ENCODE measurements at places on chromosomes 5 and 9.

DNA sequence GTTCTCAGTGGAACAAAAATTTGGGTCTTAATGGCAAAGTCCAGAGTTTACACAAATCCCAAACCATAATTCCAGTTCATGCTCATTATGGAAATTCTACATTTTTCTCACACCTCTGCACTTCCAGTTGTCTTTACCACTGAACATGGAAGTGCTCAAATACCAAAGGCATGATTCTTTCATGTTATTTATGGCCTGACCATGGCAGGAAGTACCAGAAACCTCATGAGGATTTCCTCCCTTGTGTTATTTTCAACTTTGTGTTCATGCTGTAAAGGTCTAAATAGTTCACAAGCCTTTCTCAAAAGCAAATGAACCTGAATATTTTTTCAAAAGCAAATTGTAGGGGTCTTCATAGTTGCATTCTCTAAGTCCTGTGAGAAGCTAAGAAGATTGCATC is 82.0 kb upstream of the ITGA1 start:
- DNase-seq: no peak

- no peak for DNase-seq
These were observed 834.1 kb upstream of the C9orf72 start for GRCh38 chr9:28407351-28407750.

DNA sequence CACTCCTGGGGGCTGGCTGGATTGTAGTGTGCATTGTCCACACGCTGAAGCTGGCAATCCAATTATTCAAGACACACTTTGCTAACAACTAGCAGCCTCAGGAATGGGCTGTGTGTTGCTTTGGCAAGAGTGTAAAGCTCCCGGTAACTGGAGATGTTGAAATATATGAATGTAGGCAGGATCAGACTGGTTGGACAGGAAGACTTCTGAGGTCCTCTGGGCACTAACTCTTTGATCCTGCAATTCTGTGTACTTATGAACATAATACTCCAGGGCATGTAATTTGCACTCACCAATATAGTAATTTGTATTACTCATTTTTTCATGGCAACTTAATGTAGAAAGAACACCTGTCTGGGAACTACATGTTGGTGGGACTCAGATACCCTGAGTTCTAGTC is 106.7 kb upstream of the SLC28A3 start:
- no peak for DNase-seq

- DNase-seq: no peak
These were observed 79.0 kb downstream of the SGCD start for GRCh38 chr5:156405988-156406387.

DNA sequence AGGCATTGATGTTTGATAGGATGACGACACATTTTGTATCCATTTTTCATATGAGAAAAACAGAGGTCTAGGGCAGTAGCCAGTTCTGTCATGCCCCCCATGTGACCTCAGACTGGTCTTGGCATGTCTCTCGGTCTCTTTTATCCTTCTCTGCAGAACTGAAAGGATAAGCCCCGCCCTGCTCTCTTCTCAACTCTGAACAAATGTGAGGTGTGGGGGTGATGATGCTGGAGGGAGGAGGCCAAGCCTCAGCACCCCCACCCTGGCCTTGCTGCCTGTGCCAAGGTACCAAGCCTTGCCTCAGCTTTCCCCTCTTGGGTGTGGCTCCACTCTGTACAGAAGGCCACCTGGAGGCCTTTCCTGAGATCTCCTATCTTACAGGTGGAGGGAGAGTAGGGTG is 19.5 kb upstream of the CRB2 start:
- DNase-seq: no peak

DNA sequence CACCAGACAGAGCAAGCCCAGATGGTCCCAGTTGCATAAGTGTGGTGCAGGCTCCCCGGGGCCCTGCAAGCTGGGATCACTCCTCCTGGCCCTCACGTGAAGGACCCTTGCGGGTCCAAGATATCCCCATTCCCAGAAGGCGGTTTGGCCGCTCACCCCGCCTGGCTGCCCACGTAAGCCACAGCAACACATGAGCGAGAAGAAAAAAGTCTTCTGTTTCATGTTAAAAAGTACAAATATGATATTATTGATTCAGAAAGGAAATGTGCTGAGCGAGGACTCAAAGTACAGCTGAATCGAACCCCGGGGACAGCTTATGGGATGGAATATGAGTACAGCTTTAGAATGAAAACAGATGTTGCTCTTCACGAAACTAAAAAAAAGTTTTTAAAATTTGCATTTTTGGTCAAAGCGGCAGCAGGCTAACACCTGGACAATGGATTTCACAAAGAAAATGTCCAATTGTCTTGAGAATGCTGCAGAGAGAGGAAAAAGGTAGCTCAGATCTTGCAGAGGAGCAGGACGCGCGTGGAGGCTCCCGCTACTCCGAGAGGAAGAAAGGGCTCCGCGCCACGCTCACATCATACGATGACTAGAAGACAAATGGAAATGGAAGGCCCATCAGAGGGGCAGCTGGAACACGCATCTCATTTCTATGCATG is 427.6 kb downstream of the IRX1 start:
- no peak for DNase-seq

DNA sequence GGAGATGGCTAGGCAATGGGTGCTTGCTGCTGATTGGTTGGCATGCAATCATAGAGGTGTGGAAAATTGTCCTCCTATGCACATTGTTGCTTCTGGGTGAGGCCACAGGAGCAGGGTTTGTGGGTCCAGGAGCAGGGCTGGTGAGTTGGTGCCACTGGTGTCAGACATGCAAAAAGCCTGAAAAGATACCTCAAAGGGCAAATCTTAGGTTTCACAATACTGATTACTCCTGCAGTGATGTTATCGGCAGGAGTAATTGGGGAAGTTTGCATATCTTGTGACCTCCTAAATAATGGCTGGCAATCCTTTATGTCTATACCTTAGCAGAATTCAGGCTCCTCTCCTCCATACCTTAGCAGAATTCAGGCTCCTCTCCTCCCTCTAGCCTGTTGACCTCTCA is 25.2 kb downstream of the SLC25A48 start:
- no peak for DNase-seq

DNA sequence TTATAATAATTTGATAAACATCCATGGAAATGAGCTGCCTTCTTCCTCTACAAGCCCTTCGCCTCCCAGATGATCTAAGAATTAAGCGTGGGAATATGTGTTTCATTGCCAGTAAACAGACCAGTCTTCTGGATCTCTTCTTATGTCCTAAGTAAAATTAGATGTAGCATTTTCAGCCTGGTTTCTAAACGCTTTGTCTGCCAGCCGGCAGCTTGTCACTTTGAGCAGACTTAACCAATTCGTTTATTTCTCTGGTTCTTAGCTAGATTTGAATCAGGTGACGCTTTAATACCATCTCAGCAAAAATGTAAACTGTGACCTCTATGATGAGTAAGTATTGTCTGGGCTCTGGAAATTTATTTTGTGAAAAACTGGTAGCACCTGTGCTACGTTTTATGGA is 380.6 kb upstream of the NUDT12 start:
- no peak for DNase-seq

- no peak for DNase-seq
These were observed 37.6 kb downstream of the STC2 start for GRCh38 chr5:173290477-173291131.

GRCh38 chr5:92508271-92508670 is 1072.7 kb downstream of the NR2F1-AS1 start:
- DNase-seq: no peak

- DNase-seq: peak; percentile 92
These were observed 299.3 kb downstream of the DIRAS2 start for GRCh38 chr9:90343366-90343765.

DNA sequence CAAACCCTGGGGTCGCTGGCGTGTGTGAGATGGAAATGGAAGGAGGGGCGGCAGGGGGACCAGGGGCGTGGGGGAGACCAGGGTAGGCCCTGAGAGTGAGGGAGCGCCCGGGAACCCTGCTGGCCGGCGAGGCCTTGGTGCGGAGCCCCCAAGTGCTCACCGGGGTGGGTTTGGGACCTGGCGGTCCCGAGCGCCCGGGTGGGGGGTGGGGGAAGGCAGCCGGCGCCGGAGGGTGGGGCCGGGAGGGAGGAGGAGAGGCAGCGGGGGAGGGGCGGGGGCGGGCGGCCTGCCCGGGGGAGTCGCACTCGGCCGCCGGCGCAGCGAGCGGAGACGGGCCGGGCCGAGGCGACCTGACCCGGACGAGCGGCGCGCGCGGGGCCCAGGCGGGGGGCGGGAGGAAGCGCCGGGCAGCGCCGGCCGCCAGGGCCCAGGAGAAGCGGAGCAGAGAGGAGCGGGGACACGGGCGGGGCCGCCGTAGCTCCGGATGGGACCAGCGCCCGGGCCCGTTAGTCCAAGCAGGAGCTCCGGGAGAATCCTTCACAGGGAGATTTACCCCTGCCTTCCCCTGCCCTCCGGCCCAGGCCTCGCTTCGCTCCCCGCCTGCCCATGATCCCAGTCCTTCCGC is at the start of gene NPR2:
Gene NPR2 (plus strand): TSS at position 295 of the 625 bp plus-strand sequence. CDS start 818 bp downstream, outside the sequence.
- DNase-seq: peak; percentile 68

DNA sequence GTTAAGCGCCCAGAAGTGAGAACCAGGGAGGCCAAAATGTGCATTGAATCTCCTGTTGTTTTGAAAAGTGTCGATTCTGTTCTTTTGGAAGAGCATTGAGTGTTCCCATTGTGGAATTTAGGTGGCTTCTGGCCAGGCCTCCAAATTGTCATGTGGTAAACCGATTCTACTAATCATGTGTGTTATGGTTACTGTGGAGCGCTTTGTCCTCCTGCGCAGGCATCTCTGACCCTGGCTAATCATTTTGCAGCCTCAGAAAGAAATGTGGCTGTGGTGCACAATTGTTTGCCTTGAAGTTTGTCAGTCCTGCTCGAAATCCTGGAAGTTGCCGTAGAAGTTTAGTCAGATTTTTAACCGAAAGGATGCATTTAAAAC is 121.3 kb downstream of the RASGRF2 start:
- DNase-seq: no peak

GRCh38 chr5:39399135-39400036 is 25.4 kb downstream of the DAB2 start:
- DNase-seq: no peak

DNA sequence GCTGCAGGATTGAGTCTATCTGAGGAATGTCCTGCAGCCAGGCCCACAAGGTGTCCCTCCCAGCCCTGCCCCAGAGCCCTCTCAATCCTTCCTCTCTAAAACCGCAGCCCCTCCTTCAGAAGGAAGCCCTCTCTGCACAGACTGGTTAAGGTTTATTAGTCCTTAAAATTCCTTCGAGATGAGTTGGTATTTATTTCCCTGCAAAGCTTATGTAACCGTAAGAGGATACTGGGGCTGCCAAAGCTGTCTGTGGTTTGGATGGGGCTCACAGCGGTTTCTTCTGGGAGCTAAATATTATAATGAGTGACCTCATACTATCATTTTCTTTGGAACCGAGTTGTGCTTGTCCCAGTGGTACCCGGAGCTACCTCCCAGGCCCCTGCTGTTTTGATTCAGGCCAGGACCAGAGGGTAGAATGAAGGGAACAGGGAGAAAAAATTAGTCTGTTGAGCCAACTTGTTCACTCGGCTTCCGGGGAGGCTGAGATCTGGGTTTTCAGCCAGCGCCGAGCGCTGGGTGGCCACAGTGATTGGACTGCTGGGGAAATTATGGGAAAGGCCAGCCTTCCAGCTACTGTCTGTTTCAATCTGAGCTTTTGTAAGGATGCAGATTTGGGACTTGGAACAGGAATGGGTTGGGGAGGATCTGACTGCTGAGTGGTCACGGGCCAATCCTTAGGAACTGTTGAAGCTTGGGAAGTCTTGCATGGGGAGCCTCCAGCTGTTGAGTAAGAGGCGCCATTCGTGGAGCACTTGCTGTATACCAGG is 107.5 kb downstream of the NDFIP1 start:
- DNase-seq: no peak

GRCh38 chr9:136941231-136942111 is 3.1 kb downstream of the FBXW5 start:
- DNase-seq: no peak

- no peak for DNase-seq
These were observed 139.1 kb upstream of the MAP3K1 start for GRCh38 chr5:56676091-56676768.

DNA sequence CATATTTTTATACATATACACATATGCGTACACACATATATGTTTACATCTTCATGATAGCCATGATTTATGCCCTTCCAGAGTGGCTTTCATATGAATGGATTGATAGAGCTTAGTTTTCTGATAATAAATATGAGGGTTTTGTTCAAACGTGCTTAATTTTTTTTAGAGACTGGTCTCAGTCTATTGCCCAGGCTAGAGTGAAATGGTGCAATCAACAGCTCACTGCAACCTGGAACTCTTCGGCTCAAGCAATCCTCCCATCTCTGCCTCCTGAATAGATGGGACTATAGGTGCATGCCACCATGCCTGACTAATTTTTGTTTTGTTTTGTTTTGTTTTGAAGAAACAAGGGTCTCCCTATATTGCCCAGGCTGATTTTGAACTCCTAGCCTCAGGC is 48.6 kb upstream of the ZSWIM6 start:
- no peak for DNase-seq

GRCh38 chr5:78506261-78507024 is 142.1 kb downstream of the LHFPL2 start:
- no peak for DNase-seq

- DNase-seq: no peak
These were observed 984.5 kb upstream of the CDH18 start for GRCh38 chr5:20972419-20972925.

GRCh38 chr9:93111001-93111370 is 15.0 kb downstream of the CARD19 start:
- DNase-seq: no peak

GRCh38 chr9:31912636-31913035 is 471.8 kb upstream of the ACO1 start:
- no peak for DNase-seq

DNA sequence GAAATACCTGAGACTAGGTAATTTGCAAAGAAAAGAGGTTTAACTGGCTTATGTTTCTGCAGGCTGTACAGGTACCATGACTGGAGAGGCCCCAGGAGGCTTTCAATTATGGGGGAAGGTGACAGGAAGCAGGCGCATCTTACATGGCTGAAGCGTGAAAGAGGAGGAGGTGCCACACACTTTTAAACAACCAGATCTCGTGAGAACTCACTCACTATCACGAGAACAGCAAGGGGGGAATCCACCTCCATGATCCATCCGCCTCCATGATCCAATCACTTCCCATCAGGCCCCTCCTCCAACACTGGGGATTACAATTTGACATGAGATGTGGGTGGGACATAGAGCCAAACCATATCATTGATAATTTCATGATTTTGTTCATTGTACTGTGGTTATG is 2.5 kb upstream of the MED27 start:
- DNase-seq: peak; percentile 12

GRCh38 chr9:114478459-114478858 is 26.8 kb downstream of the WHRN start:
- no peak for DNase-seq

- no peak for DNase-seq
These were observed 42.0 kb downstream of the PDCD1LG2 start for GRCh38 chr9:5552301-5552700.

GRCh38 chr9:31908158-31908890 is 476.1 kb upstream of the ACO1 start:
- DNase-seq: no peak

DNA sequence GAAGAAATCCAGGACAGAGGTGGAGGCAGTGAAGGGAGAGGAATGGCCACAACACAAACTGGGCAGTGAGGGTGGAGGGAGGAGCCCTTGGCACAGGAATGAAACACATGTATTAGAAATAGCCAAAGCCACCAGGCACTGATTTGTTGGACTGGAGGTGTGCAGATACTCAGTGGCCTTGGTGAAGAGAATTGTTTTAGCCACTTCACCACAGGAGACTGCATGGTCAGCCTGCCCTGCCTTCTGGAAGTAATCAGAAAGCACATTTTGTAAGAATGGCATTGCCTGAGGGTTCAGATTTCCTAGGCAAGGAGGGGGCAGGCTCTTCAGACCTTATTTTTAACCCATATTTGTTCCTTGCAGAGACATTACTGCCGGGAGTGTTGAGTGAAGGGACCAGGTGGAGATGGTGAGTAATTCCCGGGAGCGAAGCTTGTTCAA is 2.2 kb downstream of the SGCD start:
- no peak for DNase-seq
